ENCODE measurements at places on chromosomes 2 and 18. TPM values are rescaled to one million over a fixed set of nuclear protein-coding genes. Genes with fewer than 3 reads are reported as not detected.

Gene EFR3B
- 0.48 TPM for total RNA-seq

Gene KIAA2012
- not detected for total RNA-seq

Gene GAL3ST2
- not detected for total RNA-seq

Gene CNGA3
- not detected for total RNA-seq

Gene DSC2
- 434 TPM for total RNA-seq

Gene SERPINB12
- 0.60 TPM for total RNA-seq

Gene LOXHD1
- total RNA-seq = 0.12 TPM

Gene PARD3B
- 4.3 TPM for total RNA-seq

Gene SERPINB2
- 139 TPM for total RNA-seq

Gene C1QL2
- total RNA-seq = not detected

Gene BOD1L2
- total RNA-seq = not detected

Gene SRD5A2
- total RNA-seq = not detected

Gene ATP6V1C2
- total RNA-seq = 5.1 TPM

Gene ERMN
- not detected for total RNA-seq

Gene RAD51AP2
- total RNA-seq = 0.16 TPM

Gene FAM237A
- total RNA-seq = not detected

Gene REG3A
- total RNA-seq = not detected

Gene HOXD13
- not detected for total RNA-seq

Gene SMAD2
- total RNA-seq = 87.2 TPM

Gene ATG16L1
- total RNA-seq = 13.9 TPM

Gene OTOS
- total RNA-seq = not detected

Gene SERPINB3
- total RNA-seq = 879 TPM

Gene SLC9A4
- total RNA-seq = 0.08 TPM

Gene AAK1
- total RNA-seq = 26.6 TPM

Gene FBXO41
- 0.92 TPM for total RNA-seq

Gene NEUROD1
- not detected for total RNA-seq

Gene DYNAP
- 26.2 TPM for total RNA-seq

Gene CD8A
- 0.44 TPM for total RNA-seq

Gene EVX2
- not detected for total RNA-seq
